ENCODE measurements at places on chromosomes 4 and X.

DNA sequence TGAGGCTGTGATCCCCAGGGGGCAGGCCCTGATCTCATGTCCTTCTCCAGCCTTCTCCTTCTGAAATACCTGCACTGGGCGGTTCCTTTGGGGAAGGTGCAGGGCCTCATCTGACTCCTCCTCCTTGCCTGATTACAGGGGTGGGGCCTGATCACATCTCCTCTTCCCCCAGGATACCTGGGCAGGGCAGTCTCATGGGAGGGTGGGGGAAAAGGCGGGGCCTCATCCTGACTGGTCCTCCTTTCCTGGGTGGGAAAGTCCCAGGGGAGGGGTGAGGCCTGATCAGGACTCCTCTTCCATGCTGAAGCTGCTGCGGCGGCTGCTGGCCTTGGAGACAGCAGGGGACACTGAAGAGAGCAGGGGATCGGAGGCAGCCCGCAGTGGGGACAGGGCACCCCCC lies 13.3 kb downstream of the TFE3 start:
- no peak for DNase-seq
- peaks cover 35% of the 10 kb centered on the region for H3K36me3 ChIP-seq
- H3K4me1 ChIP-seq: no peaks in the 10 kb centered on the region
- no peak overlapping the region for H3K27ac ChIP-seq
- H3K4me3 ChIP-seq: no peak overlapping the region

DNA sequence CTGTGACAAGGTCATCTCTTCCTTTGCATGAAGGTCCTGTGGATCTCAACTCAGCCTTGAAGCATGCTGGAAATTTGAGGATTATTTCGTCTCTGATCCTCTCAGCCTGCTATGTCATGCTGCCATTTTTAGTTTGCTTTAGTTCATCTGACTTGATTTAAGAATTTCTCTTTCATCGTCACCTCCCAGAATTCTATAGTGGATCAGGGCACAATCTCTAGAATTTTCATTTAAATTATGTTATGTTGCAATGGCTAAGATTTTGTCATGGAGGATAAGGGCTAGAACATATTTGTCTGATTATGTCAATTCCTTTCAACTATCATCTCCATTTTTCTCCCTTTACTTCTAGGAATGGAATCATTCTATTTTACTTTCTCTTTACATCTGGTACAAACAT lies 98.8 kb downstream of the PCDH10 start:
- DNase-seq: no peak
- H3K27ac ChIP-seq: no peak overlapping the region
- no peaks in the 10 kb centered on the region for H3K36me3 ChIP-seq
- no peaks in the 10 kb centered on the region for H3K4me1 ChIP-seq
- no peaks in the 10 kb centered on the region for H3K27me3 ChIP-seq
- H3K4me3 ChIP-seq: no peak overlapping the region

DNA sequence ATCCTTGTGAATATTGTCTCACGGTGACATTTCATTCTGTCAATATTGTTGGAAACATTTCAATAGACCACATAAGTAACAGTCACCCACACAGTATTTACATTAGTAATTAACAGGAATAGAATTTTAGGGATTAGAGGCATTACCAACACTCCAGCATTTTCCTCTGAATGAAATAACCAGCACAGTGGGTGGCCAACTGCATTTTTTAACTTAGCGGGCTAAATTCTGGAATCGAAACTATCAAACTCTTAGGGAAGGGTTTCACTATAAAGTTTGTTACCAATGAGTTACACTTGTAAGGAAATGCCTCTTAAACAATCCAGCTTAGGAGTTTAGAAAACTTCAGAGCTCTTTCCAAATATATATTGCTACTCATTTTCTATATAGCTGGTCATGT lies 403.0 kb downstream of the ADGRL3 start:
- no peaks in the 10 kb centered on the region for H3K4me1 ChIP-seq
- no peak overlapping the region for H3K4me3 ChIP-seq
- DNase-seq: no peak
- H3K27ac ChIP-seq: no peak overlapping the region
- no peaks in the 10 kb centered on the region for H3K27me3 ChIP-seq

GRCh38 chrX:123267220-123267619 lies 83.1 kb downstream of the GRIA3 start:
- H3K27me3 ChIP-seq: no peaks in the 10 kb centered on the region
- DNase-seq: no peak
- no peak overlapping the region for H3K4me3 ChIP-seq

DNA sequence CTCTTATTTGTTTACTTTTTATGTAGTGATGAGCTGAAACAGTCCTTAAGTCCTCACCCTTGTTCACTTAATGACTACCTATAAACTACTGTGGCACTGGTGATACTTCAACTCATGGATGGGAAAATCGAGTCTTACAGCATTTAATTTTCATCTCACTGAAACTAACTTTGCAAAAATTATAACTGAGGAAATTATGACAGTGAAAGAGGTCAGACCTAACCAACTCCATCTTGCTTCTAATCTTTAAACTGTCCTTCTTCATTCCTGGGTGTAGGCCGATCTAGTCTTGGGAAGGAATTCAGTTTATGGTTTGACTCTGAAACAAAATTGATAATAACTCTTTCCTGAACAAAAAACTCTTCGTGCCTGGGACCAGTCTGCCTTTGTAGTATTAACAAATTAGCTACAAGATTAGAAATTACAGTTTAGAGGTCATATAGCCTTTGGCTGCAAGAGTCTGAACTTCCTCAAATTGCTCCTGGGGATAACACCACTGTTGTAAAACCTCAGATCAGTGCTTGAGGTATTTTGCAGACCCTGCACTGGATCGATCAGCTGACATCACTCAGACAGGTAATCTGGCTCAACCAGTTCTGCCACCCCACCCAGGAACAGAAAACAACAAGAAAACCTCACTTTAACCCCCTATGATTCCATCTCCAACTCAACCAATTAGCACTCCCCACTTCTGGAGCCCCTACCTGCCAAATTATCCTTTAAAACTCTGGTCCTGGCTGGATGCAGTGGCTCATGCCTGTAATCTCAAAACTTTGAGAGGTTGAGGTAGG lies 995.7 kb upstream of the PRKX start:
- DNase-seq: no peak
- no peaks in the 10 kb centered on the region for H3K27me3 ChIP-seq
- H3K27ac ChIP-seq: no peak overlapping the region
- no peaks in the 10 kb centered on the region for H3K4me1 ChIP-seq
- no peaks in the 10 kb centered on the region for H3K36me3 ChIP-seq
- no peak overlapping the region for H3K4me3 ChIP-seq
